ENCODE measurements at places on chromosomes 6 and 20.

- no peak for DNase-seq
Observed at GRCh38 chr20:49682278-49682677, 31.4 kb downstream of the B4GALT5 start.

- no peak for DNase-seq
Observed at GRCh38 chr20:2754424-2754823, 46.0 kb downstream of the CPXM1 start.

DNA sequence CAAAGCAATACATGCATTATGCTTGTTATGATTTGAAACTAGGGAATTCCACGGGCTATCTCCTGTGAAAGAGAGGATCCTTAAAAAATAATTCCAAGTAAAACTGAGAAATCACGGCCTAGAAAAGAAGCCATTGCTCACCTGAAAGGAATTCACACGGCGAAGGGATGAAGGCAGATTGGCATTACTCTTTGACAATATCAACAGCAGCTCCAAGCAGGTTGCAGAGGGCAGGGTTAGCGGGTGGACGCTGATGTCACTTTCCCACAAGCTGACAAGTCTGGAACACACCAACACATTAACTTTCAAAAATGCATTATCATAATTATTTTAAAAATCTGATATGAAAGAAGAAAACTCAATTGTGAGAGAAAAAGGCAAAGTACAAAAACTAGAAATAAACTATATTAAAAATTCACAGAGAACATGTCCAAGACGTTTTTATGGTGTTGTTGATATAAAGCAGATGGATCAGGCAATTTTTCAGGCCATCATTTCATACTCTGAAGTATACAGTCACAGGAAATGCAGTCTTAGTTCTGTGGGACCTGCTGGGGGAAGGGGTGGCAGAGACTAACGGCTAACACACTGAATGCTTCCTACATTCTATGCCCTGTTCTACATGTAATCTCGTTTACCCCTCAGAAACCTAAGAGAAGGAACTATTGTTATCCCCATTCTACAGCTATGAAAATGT lies 108.3 kb downstream of the UBE3D start:
- no peak for DNase-seq

GRCh38 chr6:91142154-91142553 lies 555.3 kb upstream of the MAP3K7 start:
- DNase-seq = no peak

- DNase-seq = no peak
Observed at GRCh38 chr6:130385064-130385695, 19.4 kb downstream of the TMEM200A start.

DNA sequence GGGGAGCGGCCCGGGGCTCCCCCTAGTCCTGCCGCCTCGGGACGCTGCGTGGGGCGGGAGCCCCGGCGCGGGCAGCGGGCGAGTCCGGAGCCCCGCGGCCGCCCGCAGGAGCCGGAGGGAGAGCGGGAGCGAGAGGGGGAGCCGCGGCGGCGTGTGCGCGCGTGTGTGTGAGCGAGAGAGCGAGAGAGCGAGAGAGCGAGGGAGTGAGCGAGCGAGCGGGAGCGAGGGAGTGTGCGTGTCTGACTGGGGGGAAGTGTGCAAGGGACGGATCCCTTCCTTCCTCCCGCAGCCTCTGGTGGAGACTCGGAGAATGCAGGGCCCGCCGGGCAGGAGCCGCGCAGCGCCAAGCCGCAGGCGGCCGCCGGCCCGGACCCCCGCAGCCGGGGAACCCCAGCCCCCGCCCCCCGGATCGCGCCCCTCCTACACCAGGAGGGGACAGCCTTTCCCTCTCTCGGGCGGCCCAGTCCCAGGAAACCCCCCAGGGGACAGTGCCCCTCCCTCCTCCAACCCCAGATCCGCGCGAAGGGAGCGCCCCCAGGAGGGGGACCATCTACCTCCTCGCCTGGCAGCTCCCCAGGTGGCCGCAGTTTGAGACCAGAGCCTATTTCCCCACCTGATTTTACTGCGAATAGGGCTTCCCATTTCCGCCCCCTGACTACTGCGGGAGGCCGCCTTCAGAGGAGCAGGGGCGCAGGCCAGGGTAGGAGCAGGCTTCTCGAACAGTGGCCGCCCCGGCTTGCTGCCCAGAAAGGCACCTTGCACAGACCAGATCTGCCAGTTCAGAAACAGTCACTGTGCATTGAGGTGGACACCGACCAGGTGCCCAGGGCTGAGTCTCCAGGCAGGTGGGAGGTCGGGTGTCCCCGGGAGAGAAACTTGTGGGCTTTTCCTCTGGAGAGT lies at the start of gene CDH22:
Gene CDH22, minus strand, starts transcription at position 241 of the 900 bp plus-strand sequence. CDS start 57,204 bp downstream, outside the sequence.
- DNase-seq = peak; percentile 39

GRCh38 chr6:120274547-120274946 lies 925.0 kb upstream of the MAN1A1 start:
- no peak for DNase-seq

- DNase-seq = no peak
Observed at GRCh38 chr6:131023834-131024504, 39.1 kb downstream of the EPB41L2 start.

GRCh38 chr20:18058661-18059467 lies 1.1 kb upstream of the OVOL2 start:
- DNase-seq = no peak

- DNase-seq = no peak
Observed at GRCh38 chr6:107561306-107561705, 71.4 kb downstream of the SOBP start.

GRCh38 chr6:11345536-11345935 lies 113.1 kb upstream of the NEDD9 start:
- no peak for DNase-seq

GRCh38 chr6:113632220-113632864 lies 224.8 kb upstream of the MARCKS start:
- peak; percentile 22 for DNase-seq

DNA sequence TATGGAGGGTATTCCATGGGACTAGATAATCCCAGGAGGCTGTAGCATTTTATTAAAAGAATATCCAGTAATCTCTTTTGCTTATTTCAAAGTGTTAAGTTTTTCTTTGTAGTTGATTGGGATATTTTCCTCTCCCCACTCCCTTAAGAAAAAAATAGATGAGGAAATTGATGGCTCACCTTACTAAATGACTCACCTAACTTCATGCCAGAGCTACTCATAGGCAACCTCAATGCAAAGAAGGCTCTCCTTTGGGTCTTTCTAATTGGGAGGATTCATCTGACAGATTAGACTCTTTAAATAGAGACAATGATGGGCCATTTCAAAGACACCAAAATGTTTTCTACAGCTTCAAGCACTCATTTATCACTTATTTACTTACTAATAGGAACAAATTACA lies 528.5 kb upstream of the BTBD3 start:
- DNase-seq = no peak

- DNase-seq = no peak
Observed at GRCh38 chr20:2509794-2510193, 1.1 kb upstream of the ZNF343 start.

GRCh38 chr6:137341681-137342195 lies 122.6 kb upstream of the IFNGR1 start:
- DNase-seq = peak; percentile 76

GRCh38 chr20:21177767-21178166 lies 51.9 kb downstream of the KIZ start:
- no peak for DNase-seq

DNA sequence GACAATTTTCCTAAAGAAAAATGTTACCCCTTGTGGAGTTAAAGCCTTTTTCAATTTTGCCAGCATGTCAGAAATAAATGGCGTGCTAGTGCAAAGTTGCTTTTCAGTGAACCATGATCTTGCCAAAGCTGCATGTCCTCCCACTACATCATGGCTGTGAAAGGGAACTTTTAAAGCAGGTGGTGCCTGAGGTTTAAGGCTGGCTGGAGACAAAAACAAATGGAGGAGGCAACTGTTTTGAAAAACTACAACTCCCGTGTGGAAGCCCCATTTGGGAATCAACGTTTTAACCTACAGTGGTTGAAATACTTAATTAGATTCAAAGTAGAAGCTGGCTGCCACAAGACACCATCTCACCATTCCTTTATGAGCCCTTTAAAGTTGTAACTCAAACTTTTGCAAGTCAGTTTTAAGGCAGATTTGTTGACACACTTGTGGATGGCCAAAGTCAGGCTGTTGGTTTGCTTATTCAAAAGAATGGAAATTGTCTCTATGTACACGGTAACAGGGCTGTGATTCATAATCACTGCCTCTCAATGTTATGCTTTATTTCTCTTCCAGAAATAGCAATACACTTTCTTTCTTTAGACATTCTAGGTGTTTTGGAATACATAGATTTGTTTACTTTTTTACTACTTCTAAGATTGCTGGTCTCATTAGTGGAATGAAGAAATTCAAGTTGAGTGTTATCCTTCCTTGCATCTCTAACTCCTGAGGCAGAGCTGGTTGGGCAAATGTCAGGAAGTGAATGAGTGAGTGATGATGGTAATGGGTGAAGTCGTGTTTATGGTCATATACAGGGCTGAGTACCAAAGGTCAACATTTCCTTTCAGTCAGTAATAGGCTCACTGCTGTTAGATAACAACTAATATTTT lies 196.4 kb upstream of the GMDS start:
- DNase-seq = no peak

- DNase-seq = no peak
Observed at GRCh38 chr20:10676518-10676917, 2.7 kb upstream of the JAG1 start.

DNA sequence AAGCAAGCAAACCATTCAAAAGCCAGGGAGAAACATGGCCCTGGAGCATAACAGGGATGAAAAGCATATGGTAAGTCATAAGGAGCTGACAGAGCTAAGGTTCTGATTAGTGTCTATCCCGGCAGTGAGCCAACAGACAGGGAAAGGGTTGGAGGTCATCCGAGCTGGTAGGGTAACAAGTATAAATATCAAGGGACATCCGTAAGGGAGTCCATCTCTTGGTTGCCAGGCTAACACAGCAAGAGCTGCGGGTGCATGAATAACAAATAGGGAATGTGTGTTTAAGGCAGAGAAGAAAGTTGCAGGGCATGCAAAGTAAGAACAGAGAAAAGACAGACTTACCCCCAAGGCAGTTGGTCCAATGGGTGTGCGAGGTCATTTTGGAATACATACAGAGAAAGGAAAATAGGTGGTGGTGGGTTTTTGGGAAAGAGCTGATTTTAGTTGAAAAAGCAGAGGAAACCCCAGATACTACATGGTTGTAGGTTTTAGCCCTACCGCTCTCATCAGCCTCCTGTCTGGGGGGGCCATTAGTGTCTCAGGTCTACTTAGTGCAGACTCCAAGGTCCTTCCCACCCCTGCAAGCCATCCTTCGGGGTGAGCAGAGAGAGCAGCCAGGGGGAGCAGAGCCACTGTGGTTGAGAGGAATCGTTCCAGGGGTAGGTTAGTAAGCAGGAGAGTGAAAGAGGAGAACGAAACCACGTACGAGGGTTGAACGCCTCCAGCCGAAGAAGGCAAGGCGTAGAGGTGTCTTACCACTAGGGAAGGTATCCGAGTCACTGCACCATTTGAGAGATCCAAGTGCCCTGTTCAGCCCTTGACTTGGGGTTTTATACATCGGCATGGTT lies at the start of gene ERVFRD-1:
Gene ERVFRD-1, minus strand, starts transcription at position 805 of the 848 bp plus-strand sequence. CDS start 6,415 bp downstream, outside the sequence.
- no peak for DNase-seq

DNA sequence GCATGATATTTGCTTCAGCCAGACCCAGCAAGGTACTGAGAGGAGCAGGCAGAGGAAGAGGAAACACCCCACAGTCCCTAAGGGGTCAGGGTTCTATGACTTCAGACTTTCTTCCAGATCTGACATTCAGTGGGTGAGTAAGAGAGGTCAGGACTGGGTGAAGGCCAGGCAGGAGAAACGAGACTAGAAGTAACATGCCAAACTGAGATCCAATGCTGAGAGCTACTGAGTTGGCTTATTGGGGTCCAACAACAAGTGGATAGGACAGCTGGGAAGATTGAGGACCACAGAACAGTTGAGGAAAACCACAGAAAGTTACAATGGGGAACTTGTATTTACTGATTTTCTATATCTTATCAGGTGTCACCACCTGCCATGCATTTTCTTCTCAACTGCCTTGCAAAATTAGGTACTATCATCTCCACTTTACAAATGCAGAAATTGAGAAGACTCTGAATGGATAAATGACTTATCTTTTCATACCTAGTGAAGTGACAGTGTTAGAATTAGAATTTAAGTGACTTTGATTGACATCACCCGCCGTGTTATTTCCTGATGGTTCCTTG lies 43.8 kb upstream of the HIVEP1 start:
- DNase-seq = no peak

DNA sequence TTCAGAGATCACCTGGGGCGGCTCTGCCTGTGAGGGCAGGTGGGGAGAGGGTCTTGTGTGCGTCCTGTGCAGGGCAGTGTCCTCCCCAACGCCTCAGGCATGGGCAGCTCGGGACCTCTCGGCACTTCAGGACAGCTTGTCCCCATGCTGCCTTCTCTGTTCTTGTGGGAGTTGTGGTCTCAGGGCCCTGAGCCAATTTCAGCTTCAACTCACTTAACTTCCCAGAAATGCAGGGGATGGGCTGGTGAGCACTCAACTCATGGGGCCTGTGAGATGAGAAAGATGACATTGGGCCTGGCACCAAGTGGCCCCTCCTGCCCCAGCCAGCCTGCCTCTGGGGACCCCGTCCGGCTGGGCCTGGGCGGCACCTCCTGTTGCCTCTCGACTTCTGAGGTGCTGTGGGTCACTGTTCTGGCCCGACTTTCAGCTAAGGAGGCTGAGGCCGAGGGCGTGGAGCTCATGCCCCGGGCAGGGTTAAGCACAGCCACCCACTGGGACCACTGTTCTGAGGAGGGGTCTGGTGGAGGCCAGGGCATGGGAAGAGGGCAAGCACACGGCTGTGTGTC lies 6.7 kb downstream of the RGS19 start:
- DNase-seq = no peak

DNA sequence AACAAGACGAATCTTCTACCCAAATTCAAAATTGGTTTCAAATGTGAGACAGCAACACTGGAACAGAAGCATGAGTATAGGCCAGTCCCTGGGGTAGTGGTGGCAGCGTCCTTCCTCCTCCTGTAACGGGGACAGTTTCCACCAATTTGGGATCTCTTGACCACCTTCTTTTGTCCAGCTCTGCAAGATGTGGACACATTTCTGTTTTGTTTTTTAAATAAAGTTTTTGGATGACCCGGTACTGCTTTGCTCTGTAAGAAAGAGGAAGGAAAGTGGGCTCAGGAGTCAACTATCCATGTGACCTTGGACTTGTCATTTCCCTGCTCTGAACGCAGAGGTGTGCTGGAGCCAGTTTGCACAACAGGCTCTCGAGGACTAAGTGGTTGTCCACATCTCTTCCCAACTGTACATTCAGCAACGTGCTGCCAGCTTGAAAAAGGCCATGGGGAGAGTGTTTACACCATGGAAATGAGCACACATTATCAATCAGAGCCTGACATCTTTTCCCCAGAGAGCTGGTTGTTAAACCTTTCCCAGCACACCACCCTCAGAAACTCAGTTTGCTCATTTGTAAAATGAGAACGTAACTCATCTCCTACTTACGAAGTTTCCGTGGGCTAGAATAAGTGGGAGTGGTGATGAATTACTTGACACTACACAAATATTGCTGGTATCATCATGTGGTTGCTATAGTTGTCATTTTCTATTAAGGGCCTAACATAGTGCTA lies 66.5 kb downstream of the ADTRP start:
- no peak for DNase-seq

DNA sequence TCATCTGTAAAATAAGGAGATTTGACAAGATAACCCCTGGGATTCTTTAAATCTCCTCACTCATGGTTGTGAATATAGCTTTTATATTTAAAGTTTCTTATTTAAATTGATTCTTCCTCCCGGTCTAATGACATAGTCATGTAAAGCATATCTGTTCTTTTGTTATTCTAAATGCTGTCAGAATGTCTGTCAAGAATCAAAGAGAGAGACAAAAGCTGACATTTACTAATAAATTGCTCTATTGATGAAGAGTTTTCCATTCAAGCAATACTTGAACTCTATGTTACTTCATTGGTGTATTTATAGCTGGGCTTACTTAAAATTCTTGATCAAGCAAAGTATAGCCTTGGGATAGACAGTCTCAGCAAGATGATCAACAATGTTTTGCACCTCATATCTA lies 865.8 kb downstream of the TBC1D32 start:
- DNase-seq = no peak
